ENCODE measurements at places on chromosomes 5 and 9.

GRCh38 chr9:3916411-3916810, 383.5 kb downstream of the GLIS3 start:
- no peak for DNase-seq

GRCh38 chr5:60945813-60946187, 795 bp downstream of the NDUFAF2 start:
- DNase-seq: peak; percentile 76

- DNase-seq: peak; percentile 72
Measured at GRCh38 chr9:121700165-121700831, 48.9 kb downstream of the DAB2IP start.

DNA sequence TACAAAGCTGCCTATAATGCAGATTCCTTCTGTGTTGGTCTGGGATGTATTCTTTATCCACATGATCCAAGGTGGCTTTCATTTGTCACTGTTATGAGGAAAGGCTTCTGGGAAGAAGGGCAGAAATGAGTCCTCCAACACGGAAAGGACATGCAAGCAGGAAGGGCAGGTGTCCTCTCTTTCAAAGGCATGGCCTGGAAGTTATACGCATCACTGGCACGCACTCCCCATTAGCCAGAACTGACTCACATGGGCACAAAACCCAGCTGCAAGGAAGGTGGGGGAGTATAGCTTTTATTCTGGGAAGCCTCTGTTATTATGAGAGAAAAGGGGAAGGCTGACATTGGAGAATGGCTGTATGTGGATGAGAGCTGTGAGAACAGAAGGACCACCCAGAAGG, 141.3 kb upstream of the ZNF618 start:
- no peak for DNase-seq

DNA sequence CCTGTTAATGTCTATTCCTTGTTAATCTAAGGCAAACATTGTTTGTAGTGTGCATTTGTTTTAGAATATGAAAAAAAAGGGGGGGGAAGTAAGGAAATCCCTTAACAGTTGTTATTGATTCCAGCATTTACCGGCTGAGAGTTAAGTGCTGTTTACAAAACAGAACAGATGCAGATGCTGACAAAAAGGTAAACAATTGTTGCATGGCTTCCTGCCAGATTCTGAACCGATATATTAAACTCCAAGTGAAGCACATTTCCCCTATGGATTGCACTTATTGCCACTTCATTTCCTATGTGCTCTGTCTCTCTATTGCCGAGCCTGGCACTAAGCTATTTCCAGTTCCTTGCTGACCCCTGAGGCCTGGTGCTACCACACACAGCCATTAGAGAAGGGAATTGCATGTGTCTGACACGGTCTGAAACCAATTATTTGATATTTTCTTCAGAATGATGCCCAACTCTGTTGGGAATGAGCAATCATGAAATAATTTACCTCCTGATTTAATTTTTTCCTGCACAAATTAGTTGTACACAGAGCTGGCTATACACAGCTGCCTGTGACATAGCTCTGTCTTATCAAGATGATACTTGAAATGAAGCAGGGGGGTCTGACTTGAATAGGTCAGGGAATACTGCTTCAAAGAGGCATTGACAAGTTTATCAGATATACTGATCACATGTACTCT, 109.8 kb downstream of the KIAA0825 start:
- no peak for DNase-seq

DNA sequence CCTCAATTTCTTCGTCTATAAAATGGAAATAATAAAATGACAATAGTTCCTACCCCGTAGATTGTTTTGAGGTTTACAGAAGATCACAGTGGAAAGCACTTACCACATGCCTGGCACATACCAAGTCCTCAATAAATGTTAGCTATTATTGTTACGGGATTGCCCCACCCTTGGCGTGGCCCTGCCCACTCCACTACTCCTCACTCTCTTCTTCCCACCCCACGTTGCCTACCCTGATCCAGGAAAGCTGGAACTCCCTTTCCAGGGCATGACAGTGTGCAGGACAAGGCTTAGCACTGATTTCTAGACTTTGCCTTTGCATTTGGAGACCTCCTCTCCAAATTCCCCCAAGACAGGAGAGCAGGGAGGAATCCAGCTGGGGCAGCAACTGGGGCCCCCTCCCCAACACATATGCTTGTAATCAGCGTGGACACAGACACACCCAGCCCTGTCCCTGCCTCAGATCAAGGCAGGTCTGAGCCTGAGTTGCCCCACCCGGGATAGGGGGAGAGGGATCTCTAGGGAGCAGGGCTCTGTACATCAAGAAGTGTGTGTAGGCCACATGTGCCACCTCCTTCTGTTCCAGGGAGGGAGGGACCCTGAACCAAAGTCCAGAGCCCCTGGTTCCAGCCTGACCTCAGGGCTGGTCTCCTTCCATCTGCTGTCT, 6.7 kb downstream of the SLC4A9 start:
- DNase-seq: no peak

All from endothelial cell of umbilical vein (primary cell).